Hair follicle dermal papilla cell (primary cell): ENCODE measurements at places on chromosomes 12 and 14. TPM values are rescaled to one million over a fixed set of nuclear protein-coding genes. Genes with fewer than 3 reads are reported as not detected.

NANOG gene
- not detected in 2 replicates for total RNA-seq

BICD1 gene
- total RNA-seq: 14.9 and 18.2 TPM in 2 replicates

NINJ2 gene
- total RNA-seq: 0.36 TPM in 1 of 2 replicates, not detected in the other

TMEM117 gene
- total RNA-seq: 8.0 and 12.0 TPM in 2 replicates

P2RX7 gene
- total RNA-seq: 2.4 TPM in 2 replicates

CLBA1 gene
- 11.7 and 13.6 TPM in 2 replicates for total RNA-seq

SYNE2 gene
- total RNA-seq: 19.9 and 32.1 TPM in 2 replicates

ADAMTS20 gene
- total RNA-seq: 0.12 TPM in 1 of 2 replicates, not detected in the other

BAZ2A gene
- 55.4 and 65.2 TPM in 2 replicates for total RNA-seq

DTX3 gene
- 19.8 and 21.3 TPM in 2 replicates for total RNA-seq

EFS gene
- 28.9 and 31.2 TPM in 2 replicates for total RNA-seq

CNTN1 gene
- 3.0 and 6.7 TPM in 2 replicates for total RNA-seq

CMA1 gene
- not detected in 2 replicates for total RNA-seq

LRTM2 gene
- total RNA-seq: not detected in 2 replicates

MYF5 gene
- total RNA-seq: not detected in 2 replicates
